ENCODE measurements at places on chromosomes 16 and 17.
A peak's percentile ranks its signal among the peaks of the same experiment; 100 is the strongest.

DNA sequence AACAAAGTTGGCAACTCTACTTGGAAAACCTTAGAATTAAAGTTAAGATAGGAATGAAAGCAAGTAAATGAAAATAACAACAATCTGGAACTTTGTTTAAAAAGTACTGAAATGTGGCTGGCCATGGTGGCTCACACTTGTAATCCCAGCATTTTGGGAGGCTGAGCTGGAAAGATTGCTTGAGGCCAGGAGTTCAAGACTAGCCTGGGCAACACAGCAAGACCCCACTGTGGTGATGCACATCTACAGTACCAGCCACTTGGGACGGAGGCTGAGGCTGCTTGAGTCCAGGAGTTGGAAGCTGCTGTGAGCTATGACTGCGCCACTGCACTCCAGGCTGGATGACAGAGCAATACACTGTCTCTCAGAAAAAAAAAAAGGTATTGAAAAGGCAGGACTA is 51.7 kb downstream of the SYNRG start:
- no peak overlapping the region for H3K4me3 ChIP-seq
- no peaks in the 10 kb centered on the region for H3K4me1 ChIP-seq
- no peak for DNase-seq
- no peak overlapping the region for H3K27ac ChIP-seq

- H3K27ac ChIP-seq: no peak overlapping the region
- DNase-seq: no peak
- H3K4me3 ChIP-seq: no peak overlapping the region
- no peaks in the 10 kb centered on the region for H3K4me1 ChIP-seq
Observed at GRCh38 chr16:72367851-72368250, 195.9 kb upstream of the PMFBP1 start.

DNA sequence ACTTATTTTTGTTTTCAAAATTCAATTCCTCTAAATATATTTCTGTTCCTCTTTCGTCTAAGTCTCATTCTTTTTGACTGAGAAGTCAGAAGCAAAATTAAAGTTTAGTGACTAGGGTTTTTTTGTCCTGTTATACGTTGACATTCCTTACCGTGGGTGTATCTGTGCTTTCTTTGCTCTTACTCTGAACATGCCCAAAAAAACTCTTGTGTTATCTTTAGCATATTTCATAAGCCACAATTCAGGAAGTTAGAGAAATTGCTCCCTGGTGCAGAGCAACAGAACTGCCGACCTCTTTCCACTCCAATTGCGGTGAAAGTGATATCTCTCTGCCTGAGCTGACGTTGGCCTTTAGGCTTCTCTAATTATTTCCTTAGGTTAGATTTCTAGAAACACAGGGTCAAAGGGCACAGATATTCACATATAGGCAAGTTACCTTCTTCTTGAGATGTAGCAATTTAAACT is 65.7 kb downstream of the CENPV start:
- no peak for DNase-seq
- H3K36me3 ChIP-seq: no peaks in the 10 kb centered on the region
- H3K4me1 ChIP-seq: peaks cover 31% of the 10 kb centered on the region
- H3K27me3 ChIP-seq: no peaks in the 10 kb centered on the region
- H3K4me3 ChIP-seq: peak overlapping the region; percentile 64

DNA sequence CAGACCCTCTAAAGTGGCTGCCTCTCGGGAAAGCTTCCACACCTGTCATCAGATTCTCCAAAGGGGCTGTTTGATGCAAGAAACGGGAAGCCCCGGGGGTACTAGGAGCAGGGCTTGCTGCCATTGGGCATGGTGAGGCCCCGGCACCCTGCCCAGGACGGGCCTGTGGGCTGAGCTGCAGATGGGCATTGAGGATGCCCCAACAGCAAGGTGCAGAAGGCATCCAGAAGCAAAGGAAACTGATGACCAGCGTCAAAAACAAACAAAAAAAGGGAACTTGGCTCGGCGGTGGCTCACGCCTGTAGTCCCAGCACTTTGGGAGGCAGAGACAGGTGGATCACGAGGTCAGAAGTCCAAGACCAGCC is 1.5 kb upstream of the LIMD2 start:
- H3K36me3 ChIP-seq: peaks cover 15% of the 10 kb centered on the region
- DNase-seq: no peak
- H3K4me3 ChIP-seq: peak overlapping the region; percentile 78
- H3K4me1 ChIP-seq: peaks cover 24% of the 10 kb centered on the region
- peak overlapping the region; percentile 83 for H3K27ac ChIP-seq
- no peaks in the 10 kb centered on the region for H3K27me3 ChIP-seq

Data from thoracic aorta (tissue), 2 donors.